ENCODE measurements at places on chromosomes 3 and 15. TPM values are rescaled to one million over a fixed set of nuclear protein-coding genes. Genes with fewer than 3 reads are reported as not detected.

DNA sequence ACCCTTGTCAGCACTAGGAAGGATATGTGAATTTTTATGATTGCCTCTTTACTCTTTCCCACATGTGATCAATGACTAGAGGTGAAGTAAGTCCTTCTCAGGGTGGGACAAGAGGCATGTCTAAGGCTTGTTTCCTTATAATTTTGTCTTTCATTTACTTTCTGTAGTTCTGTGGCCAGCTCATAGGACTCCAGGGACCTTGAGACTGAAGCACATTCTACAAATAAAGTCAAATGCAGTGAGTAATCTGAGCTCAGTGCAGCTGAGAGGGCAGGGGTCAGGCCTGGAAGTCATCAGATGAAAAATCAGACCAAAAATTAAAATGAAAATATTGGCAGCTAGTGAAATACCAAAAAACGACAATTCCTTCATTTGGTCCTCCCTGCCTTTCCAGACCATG, 424.7 kb upstream of the THBS1 start:
- no peak overlapping the region for H3K4me3 ChIP-seq
- H3K27me3 ChIP-seq, result no peaks in the 10 kb centered on the region
- H3K27ac ChIP-seq, result no peak overlapping the region
- DNase-seq, result no peak
- no peaks in the 10 kb centered on the region for H3K36me3 ChIP-seq

DNA sequence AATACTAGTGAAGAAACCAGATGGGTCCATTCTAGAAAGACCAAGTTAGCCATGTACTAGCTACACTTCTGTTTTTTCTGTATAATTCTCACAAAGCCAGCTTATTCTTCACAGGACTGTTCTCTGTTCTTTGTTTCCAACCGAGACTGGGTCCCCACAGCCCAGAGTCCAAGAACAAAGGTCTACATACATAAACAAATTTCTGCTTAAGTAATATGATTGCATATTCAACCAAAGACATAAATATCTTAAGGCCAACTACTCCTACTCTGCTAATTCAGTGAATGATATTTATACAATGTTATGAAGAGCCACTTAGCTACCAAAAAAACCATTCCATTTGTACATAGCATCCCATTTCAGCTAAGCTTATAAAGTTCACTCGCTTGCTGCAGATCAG, 299.8 kb upstream of the CCDC54 start:
- H3K27ac ChIP-seq, result no peak overlapping the region
- H3K4me3 ChIP-seq, result no peak overlapping the region
- no peaks in the 10 kb centered on the region for H3K27me3 ChIP-seq
- H3K4me1 ChIP-seq, result no peaks in the 10 kb centered on the region
- no peak for DNase-seq

Gene CRBN
- 46.8 TPM for total RNA-seq

Gene ZNF445
- 11.8 TPM for total RNA-seq

Gene PRTG
- total RNA-seq, result 17.1 TPM

DNA sequence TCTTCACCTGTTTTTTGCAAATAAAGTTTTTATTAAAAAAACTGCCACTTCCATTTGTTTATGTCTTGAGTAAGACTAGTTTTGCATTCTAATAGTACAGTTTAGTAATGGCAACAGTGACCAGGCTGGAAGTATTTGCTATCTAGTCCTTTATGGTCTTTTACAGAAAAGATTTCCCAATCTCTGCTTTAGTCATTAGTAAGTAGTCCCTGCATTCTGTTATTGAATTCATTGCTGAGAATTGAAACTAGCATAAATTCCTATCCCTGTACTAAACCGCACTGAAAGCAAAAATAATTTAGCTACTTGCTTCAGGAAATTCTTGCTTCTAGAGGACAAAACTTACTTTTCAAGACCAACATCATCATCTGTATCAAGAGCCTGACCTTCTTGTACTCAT, 46.2 kb downstream of the CNTN6 start:
- no peaks in the 10 kb centered on the region for H3K4me1 ChIP-seq
- no peak overlapping the region for H3K4me3 ChIP-seq
- H3K27me3 ChIP-seq, result no peaks in the 10 kb centered on the region
- DNase-seq, result no peak
- H3K27ac ChIP-seq, result no peak overlapping the region
- no peaks in the 10 kb centered on the region for H3K36me3 ChIP-seq

GRCh38 chr3:57943525-57944495, 64.4 kb upstream of the FLNB start:
- H3K27ac ChIP-seq, result peak overlapping the region; percentile 15
- no peaks in the 10 kb centered on the region for H3K36me3 ChIP-seq
- no peaks in the 10 kb centered on the region for H3K27me3 ChIP-seq
- peak; percentile 40 for DNase-seq

GRCh38 chr15:61682891-61683735, 377.1 kb downstream of the VPS13C start:
- DNase-seq, result no peak
- H3K4me3 ChIP-seq, result no peak overlapping the region
- no peaks in the 10 kb centered on the region for H3K36me3 ChIP-seq
- no peak overlapping the region for H3K27ac ChIP-seq

GRCh38 chr3:47747558-47747957, 34.1 kb downstream of the SMARCC1 start:
- DNase-seq, result no peak
- H3K4me3 ChIP-seq, result no peak overlapping the region
- no peaks in the 10 kb centered on the region for H3K27me3 ChIP-seq
- H3K4me1 ChIP-seq, result no peaks in the 10 kb centered on the region

Gene FBXL2
- 1.2 TPM for total RNA-seq

GRCh38 chr15:74773731-74774252, 8.1 kb upstream of the CSK start:
- H3K27me3 ChIP-seq, result no peaks in the 10 kb centered on the region
- peak; percentile 52 for DNase-seq
- no peak overlapping the region for H3K4me3 ChIP-seq

DNA sequence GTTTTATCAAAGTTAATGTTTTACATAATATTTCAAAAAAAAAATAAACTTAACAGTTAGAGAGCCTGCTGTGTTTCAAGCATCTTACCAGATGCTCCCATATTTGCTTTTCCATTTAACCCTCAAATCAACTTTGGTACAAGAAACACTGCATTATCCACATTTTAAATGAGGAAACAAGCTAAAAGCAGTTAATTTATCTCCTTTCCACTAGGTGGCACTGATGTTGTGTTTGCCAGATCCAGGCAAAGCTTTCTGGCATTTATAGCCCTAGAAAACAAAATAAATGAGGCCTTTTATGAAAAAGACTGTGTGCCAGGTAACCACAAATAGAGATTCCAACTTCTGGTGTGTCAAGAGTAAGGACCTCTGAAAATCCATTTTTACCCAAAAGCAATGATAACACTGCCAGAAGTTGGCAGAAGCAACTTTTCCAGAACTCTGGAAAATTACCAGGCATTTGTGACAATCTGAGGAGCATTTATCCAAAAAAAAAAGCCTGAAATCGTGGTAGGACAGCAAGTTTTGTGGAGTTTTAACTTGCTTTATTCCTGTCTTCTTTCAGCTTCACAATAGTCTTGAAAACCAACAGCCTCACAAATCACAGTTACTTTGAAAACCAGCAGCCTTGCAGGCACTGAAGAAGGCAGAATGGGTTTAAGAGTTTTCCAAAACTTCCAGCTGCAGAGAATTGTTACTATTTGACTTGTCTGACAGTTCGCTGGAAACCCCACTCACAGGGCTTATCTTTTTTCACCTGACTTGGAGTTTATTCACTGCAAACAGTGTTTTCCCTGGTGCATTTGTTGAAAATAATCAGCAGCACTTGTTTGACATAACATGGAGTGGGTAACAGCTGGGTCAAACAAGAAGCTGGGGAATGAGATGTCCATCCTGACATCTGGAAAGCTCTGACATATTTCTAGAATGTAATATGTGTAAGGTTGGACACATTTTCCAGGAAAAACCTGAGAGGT, 9.2 kb downstream of the FAM162A start:
- DNase-seq, result peak; percentile 47
- peaks cover 11% of the 10 kb centered on the region for H3K36me3 ChIP-seq
- H3K4me1 ChIP-seq, result peaks cover 63% of the 10 kb centered on the region
- no peak overlapping the region for H3K4me3 ChIP-seq
- H3K27ac ChIP-seq, result peak overlapping the region; percentile 72
